ENCODE measurements at places on chromosomes 3 and 15.

DNA sequence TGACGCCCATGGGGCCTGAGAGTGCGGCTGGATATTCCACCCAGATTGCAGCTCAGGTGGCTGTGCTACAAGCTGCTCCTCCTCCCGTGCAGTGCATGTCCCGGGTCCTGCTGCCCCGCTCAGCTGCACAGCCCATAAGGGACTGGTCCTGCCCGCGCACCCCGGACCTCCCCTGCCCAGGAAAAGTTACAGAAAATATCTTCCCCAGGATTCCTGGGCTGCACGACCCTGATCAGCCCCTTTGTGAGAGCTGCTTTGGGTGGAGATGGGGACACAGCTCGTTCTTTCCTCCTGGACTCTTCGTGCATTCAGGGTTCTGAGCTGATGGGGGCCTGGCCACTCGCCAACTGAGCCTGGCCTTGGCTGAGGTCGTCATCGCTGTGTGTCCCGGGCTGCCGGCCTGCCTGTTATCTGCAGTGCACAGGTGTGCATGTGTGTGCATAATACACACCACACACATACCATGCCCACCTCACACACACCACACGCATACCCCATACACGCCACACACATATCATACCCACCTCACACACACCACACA lies 28.8 kb downstream of the APBA2 start:
- no peak for DNase-seq

GRCh38 chr3:54940971-54941370 lies 13.1 kb upstream of the LRTM1 start:
- no peak for DNase-seq

GRCh38 chr3:151916781-151917180 lies 43.3 kb downstream of the SUCNR1 start:
- DNase-seq, result no peak

GRCh38 chr3:46812237-46812791 lies 50.9 kb downstream of the MYL3 start:
- DNase-seq, result peak; percentile 33

GRCh38 chr3:69199942-69200341 lies 77.5 kb upstream of the LMOD3 start:
- DNase-seq, result no peak

DNA sequence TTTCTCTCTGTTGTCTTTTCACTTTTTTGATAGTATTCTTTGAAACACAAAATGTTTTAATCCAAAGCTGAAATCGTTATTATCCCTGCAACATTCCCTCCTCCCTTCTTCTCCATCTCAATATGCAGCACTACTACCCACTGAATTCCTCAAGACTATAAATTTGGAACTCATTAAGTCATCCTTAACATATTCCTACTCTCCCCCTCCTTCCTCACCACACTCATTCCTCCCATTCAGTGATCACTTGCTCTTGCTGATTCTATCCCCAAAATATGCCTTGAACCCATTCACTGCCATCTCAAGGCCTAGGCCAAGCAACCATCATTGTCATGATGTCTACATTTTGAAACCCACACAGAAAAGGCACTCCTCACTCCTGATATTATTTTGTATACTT lies 2.4 kb upstream of the PIK3R4 start:
- no peak for DNase-seq

- no peak for DNase-seq
These were observed 23.5 kb downstream of the RUVBL1 start for GRCh38 chr3:128100161-128100560.

- DNase-seq, result no peak
These were observed 229.7 kb upstream of the TBL1XR1 start for GRCh38 chr3:177426878-177427495.

GRCh38 chr15:101501703-101502373 lies 12.3 kb upstream of the PCSK6 start:
- peak; percentile 12 for DNase-seq

- DNase-seq, result no peak
These were observed 4.1 kb downstream of the XCR1 start for GRCh38 chr3:46022909-46023785.

- DNase-seq, result no peak
These were observed 49.1 kb upstream of the CSPG4 start for GRCh38 chr15:75761446-75762356.

- no peak for DNase-seq
These were observed 369.6 kb upstream of the ATP10A start for GRCh38 chr15:26232691-26233090.

DNA sequence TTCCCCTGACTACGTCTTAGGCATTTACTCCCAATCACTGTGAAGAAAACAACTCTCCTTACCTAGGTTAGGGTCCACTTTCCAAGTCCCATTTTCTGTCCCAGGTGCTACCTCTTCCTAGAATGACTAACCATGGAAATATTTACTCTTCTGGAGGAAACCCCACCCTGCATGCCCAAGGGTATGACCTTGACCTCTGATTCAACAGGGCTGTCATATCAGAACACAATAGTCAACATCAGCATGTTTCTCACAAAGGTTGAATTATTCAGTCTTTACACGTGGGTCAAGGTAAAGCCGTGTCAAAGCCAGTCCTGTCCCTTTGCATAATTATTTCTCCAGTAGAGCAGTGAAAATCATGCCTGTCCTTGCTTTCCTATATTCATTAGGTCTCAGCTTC lies 4.3 kb upstream of the FRMD5 start:
- DNase-seq, result no peak

DNA sequence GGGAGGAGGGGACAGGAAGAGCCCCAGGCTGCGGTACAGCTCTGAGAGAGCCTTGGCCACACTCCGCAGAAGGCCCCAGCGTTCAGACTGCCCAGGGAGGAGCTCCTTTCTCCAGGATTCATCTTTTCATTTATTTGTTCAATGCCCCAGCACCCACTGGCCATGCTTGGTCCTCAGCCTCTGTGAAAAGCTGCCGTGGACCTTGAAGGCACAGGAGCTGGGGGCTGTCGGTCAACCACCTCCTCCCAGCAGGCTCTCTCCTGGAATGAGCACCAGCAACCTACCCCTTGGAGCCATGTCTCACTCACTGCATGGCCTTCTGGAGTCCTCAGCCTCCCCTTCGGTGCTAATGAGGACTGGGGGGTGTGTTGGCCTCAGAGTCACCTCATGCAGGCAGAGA lies 21.6 kb upstream of the PRR23E start:
- DNase-seq, result no peak

DNA sequence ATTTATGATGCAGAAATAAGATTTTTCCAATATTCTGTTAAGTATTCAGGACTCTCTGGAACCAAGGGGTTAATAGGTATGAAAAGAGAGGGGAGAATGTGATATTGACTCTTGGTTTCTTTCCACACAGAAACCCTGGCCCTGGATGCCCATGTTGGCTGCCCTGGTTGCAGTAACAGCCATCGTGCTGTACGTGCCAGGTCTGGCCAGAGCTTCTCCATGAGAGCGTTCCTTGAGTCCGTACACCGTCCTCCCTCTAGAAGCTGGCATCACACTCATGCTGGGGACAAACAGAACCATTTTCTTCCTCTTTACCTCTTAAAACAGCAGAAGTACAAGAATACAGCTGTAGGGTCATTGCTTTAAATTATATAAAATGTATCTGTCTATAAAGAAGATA lies 81.1 kb upstream of the FLNB start:
- DNase-seq, result no peak

- DNase-seq, result no peak
These were observed 32.8 kb downstream of the ARRDC4 start for GRCh38 chr15:97993310-97993738.

DNA sequence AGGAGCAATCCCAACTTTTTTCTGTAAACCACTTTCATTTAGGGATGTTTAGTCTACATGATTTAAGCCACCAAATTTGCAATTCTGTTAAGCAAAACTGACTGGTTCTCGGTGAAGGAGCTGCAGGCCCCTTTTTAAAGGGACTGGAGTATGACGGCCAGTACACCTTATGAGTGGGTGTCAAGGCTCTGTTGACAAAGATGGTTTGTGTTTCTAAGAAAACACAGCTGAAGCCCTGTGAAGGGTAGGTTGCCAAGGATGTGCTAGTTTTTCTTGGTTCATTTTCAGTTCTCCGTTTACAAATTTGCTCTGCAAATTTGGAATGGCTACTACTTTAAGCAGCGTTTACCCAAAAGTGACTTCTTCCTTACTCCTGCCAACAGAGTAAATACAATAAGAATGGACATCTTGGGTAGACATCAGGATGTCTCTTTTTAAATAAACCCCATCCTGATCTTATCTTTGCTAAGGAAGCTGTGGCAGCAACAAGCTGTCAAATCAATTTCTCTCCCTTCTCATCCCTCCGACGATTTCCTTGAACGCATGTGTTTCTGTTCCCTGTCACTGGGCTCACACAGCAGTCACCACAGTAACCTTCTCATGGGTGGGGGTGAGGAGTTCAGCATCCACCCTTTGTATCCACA lies 58.2 kb upstream of the CMTM8 start:
- no peak for DNase-seq

GRCh38 chr3:14505803-14506500 lies 34.2 kb downstream of the GRIP2 start:
- no peak for DNase-seq

DNA sequence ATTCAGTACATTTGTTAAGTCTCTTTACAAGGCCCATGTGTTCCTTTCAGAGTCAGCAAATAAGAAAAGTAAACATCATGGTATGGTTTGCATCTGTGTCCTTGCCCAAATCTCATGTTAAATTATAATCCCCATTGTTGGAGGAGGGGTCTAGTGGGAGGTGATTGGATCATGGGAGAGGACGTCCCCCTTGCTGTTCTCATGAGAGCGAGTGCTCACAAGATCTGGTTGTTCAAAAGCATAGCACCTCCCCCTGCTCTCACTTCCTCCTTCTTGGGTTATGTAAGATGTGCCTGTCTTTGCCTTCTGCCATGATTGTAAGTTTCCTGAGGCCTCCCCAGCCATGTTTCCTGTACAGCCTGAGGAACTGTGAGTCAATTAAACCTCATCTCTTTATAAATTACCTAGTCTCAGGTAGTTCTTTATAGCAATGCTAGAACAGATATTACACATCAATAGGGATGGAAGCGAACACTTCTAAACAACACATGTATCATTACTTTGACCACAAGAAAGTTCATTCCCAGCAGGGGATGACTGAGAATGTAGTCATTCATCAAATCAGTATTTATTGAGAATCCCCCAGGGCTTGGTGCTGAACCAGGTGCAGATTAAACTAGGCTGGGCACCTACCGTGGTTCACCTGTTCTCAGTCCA lies 4.1 kb downstream of the EFCAB12 start:
- no peak for DNase-seq

- DNase-seq, result no peak
These were observed 46.9 kb downstream of the NOX5 start for GRCh38 chr15:69061414-69061842.

GRCh38 chr15:83105440-83105839 lies 2.0 kb upstream of the TM6SF1 start:
- DNase-seq, result no peak

- DNase-seq, result no peak
These were observed 21.9 kb downstream of the FEM1B start for GRCh38 chr15:68299436-68299835.

DNA sequence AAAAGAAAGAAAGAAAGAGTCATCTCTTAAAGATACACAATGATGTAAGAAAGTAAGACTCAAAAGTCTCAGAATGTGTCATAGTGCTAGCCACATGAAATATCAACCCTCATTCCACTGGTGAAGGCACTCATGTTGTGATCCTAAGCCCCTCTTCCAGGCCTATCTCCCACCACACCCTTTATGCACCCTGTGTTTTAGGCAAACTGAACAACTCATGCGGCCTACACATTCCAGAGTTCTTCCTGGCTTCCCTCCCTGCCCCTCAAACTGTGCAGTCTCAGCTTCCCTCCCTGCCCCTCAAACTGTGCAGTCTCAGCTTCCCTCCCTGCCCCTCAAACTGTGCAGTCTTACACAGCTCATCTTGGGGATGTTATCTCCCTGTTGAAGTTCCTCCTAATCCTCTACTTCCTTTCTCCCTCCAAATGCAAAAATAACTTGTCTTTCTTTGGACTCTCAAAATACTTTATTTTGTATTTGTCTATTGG lies 69.0 kb upstream of the FNDC3B start:
- no peak for DNase-seq

- peak; percentile 70 for DNase-seq
These were observed 9.9 kb downstream of the DISP2 start for GRCh38 chr15:40367686-40368611.

- no peak for DNase-seq
These were observed 6.3 kb downstream of the NR2F2 start for GRCh38 chr15:96336596-96337364.

- no peak for DNase-seq
These were observed 92.5 kb downstream of the CHSY1 start for GRCh38 chr15:101159096-101159935.

DNA sequence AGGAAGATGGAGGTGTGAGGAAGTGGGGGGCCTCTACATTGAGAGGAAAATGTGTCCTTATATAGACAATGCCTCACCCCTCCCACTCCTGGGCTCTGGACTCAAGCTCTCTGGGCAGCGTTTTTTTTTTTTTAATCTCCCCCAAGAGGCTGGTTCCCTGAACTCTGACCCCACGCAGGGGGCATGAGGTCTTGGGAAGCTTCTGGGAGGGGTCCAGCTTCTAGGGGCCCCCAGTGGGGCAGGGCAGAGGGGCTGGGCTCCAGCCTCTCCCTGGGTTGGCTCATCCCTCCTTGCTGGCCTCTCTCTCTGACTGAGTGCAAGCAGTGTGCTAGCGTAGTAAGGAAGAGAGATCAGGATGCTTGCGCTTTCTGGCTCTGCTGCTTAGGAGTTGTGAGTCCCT lies 101.4 kb upstream of the HACD2 start:
- no peak for DNase-seq

DNA sequence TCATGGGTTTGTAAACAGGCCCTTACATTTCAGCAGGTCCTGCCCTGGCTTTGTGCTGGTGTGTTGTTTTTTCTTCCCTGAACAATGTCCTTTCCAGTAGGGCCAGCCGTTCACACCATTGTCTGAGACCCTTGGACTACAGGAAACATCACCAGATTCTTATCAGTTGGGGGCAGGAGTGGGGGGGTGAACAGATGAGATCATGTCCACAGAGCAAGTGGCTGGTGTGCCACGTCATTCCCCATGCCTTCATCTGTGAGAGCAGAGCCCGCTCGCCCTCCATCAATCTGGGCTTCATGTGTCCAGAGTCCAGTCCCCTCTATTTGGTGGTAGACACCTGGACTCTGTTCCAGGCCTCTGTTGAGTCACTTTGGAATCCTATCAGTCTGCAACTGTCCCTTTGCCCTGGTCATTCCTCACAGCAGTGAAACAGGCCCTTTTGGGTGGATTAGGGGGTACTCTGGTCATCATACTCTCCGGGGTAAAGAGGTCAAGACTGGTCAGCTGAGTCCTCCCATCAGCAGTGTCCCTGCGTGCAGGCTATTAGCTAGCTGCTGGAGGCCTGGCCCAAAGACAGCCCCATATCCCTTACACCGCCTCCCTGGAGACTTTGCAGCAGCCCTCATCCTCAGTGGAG lies 15.0 kb downstream of the SEMA3G start:
- no peak for DNase-seq

GRCh38 chr3:71973274-71974030 lies 188.5 kb upstream of the PROK2 start:
- DNase-seq, result no peak

DNA sequence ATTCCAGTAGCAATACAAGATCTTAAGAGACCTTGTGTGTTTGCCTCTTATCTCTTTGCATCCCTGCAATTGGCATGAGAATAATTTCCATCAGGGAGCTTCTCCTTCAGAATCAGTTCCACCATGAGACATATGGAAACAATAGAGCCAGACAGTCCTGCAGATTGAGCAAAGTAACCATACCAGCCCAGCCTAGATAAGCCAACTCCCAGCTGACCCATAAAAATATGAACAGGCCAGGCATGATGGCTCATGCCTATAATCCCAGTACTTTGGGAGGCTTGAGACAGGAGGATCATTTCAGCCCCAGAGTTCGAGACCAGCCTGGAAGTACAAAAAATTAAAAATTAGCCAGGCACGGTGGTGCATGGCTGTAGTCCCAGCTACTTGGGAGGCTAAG lies 12.7 kb downstream of the CNTN3 start:
- no peak for DNase-seq
